PC-3 (cell line): ENCODE measurements at places on chromosomes 1 and 21. TPM values are rescaled to one million over a fixed set of nuclear protein-coding genes. Genes with fewer than 3 reads are reported as not detected.

The RAP1GAP gene
- total RNA-seq, result 12.1 and 12.3 TPM in 2 replicates

DNA sequence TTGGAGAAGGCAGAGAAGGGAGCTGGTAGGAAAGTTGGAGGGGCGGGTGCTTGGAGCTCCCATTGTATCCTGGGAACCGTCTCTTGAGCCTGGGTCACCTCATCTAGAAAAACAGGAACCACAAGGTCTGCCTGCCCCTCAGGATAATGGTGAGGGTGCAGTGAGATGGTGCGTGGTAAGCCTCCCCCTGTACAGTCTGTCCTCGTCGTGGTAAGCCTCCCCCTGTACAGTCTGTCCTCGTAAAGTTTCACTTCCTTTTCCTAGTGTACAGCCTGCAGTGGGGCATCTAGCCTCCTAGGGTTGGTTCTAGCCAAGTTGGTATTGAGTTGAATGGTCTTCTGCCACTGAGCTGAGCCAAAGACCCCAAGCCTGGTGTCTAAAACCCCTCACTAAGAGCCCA lies 66.5 kb upstream of the IGSF21 start:
- no peak for DNase-seq
- no peaks in the 10 kb centered on the region for H3K36me3 ChIP-seq
- peaks cover 37% of the 10 kb centered on the region for H3K27me3 ChIP-seq
- H3K27ac ChIP-seq, result no peak overlapping the region
- H3K4me1 ChIP-seq, result no peaks in the 10 kb centered on the region

GRCh38 chr1:180976732-180977357 lies 45.8 kb downstream of the STX6 start:
- no peak overlapping the region for H3K4me3 ChIP-seq
- no peaks in the 10 kb centered on the region for H3K4me1 ChIP-seq
- H3K27ac ChIP-seq, result no peak overlapping the region
- no peaks in the 10 kb centered on the region for H3K27me3 ChIP-seq

The SLC1A7 gene
- 0.23 and 0.26 TPM in 2 replicates for total RNA-seq

DNA sequence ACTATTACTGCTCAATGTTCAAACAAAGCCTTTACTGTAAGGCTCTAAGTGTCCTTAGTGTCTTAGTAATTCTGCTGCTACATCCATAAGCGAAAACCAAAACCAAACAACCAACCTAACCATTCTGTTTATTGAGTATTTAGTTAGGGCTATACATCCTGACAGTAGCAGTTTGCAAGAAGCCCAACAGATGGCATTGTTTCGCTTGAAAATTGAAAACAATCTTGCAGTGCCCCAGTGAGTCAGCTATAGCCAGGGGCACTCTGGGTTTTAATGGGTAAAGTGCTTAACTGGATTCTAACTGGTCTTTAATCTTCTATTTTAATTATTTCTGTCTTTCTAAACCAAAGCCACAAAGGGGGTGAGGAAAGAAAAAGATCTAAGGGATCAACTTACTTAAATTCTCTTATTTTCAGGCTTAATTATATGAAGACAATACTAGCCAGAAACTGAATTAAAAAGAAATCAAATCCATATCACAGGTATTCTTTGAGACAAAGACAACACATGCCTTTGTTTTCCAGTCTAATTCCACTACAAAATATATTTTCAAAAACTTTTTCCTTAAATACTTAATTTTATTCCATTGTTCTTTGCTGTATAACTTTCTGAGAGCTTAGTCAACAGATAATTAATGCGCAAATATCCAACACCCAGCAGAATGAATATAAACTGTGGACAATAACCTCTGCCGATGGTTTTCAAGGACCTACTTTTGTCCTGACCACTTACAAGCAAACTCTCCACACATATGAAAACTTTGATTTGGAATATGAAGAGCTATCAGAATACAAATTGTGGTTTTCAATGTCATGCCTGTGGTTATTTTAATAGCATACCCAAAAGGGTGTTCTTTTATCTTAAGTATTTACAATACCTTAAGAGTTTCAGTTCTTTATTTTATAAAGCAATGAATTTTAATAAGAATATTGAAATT lies 15.2 kb downstream of the POGZ start:
- H3K27me3 ChIP-seq, result no peaks in the 10 kb centered on the region
- H3K36me3 ChIP-seq, result peaks cover 12% of the 10 kb centered on the region; the same call in 1 of the 2 replicates
- peak; percentile 98 for DNase-seq
- H3K27ac ChIP-seq, result no peak overlapping the region
- H3K4me1 ChIP-seq, result peaks cover 11% of the 10 kb centered on the region

The ALPL gene
- total RNA-seq, result 0.73 and 0.86 TPM in 2 replicates

The SLC37A1 gene
- total RNA-seq, result 34.2 and 38.3 TPM in 2 replicates

DNA sequence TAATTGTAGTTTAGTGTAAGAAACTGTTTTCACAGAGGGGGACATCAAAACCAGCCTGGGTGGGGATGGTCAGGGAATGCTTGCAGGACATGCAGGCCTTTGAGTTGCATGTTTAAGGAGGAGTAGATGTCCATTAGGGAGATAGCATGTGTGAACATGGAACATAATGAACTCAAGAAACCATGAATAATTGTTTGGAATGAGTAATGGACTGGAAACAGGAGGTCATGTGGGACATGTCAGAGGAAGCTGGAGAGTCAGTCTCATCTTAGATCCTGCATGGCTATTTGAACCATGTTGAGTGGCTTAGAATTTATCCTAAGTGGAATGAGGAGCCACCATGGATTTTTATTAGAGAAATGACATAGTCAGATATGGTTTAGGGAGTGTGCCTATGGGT lies 86.4 kb downstream of the RPE65 start:
- H3K27me3 ChIP-seq, result no peaks in the 10 kb centered on the region
- no peak overlapping the region for H3K4me3 ChIP-seq
- peak; percentile 15 for DNase-seq
- H3K36me3 ChIP-seq, result no peaks in the 10 kb centered on the region
- H3K4me1 ChIP-seq, result no peaks in the 10 kb centered on the region

The FCMR gene
- total RNA-seq, result 1.5 and 4.6 TPM in 2 replicates

The BARHL2 gene
- not detected in 2 replicates for total RNA-seq

- H3K27ac ChIP-seq, result no peak overlapping the region
- H3K4me3 ChIP-seq, result no peak overlapping the region
- H3K36me3 ChIP-seq, result no peaks in the 10 kb centered on the region
- DNase-seq, result no peak
- H3K4me1 ChIP-seq, result peaks cover 16% of the 10 kb centered on the region
- H3K27me3 ChIP-seq, result no peaks in the 10 kb centered on the region
Measured at GRCh38 chr1:171814692-171815091, 26.6 kb upstream of the DNM3 start.

DNA sequence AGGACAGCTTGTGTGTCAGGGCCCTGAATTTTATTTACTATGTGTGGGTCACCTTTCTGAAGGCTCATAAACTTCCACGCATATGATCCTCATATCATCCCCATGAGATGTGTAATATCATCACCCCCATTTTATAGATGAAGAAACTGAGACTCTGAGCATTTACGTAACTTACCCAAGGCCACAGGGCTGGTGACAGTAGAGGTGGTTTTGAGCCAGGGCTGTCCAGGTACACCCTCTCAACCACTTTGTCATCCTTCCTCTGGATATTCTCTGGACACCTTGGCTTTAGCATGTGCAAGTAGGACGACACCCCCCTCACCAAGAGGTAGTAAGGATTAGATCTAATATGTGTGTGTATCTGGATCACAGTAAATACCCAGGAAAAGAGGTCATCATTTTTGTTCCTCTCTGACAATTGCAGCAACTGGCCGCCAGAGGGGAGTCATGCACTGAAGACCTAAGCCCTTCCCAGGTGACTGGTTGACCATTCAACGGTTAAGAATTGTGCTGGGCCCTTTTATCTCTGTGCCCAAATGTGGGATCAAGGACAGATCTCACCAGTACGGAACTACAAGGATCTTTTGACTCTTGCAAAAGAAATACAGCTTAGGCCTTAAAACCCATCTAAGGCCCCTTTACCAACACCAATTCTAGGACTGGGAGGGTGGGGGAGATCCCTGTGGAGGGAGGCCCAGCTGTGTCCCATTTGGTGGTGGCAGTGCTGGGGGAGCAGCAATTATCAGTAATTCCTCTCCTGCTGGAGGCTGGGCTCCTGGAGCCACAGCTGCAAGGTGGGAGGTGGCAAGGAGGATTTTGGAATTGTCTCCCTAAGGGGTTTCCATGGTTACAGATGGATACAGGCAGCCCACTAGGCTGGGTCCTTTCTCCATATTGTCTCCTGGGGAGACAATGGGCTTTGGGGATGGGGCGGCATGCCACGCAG lies 13.7 kb upstream of the E2F2 start:
- no peak overlapping the region for H3K27ac ChIP-seq
- H3K27me3 ChIP-seq, result no peaks in the 10 kb centered on the region
- H3K4me3 ChIP-seq, result no peak overlapping the region

The PTTG1IP gene
- total RNA-seq, result 330 and 455 TPM in 2 replicates

The OVAAL gene
- not detected in 2 replicates for total RNA-seq

DNA sequence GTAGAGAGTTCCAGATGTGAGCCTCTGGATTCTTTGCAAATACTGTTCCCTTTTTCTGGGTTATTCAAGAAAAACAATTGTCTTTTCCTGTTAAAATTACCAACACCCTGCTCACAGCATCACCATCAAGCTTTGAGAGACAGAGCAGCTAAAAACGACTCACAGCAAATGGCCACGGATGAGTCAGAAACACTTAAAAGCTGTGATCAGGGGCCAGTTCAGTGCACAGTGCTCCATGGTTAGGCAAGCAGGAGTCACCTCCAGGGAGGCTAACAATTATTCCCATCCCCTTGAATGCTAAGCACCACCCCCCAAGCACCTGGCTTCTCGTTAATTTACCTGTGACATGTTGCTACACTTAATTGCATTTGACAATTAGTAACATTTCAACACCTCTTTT lies 128.4 kb upstream of the CAMK1G start:
- no peak overlapping the region for H3K27ac ChIP-seq
- H3K4me3 ChIP-seq, result no peak overlapping the region
- no peaks in the 10 kb centered on the region for H3K4me1 ChIP-seq

DNA sequence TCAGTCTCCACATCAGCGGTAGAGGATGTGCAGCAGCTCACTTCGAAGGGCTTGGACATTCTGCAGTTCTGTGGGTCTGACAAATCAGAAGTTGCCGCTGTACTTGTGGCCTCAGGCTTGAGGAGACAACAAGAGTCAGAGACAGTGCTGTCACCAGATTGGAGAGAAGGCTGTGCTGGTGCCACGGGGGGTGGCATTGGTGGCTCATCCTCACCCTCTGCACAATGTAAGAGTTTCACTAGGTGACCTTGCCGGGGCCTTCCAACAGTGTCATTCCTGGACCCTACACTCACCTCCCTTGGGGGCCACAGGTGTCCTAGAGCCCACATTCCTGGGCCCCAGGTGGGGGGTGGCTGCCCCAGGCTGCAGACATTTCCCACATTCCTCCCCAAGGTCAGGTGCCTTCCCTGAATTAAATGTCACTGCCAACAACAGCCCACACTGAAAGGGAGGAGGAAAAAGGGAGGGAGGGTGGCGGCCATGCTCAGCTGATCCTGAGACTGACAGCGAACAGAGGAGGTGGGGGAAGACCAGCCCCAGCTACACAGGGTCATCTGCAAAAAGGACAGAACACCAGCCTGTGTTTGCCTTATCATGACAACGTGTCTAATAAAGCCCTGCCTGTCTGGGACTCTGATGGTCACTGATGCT lies 46.4 kb downstream of the TMCC2 start:
- no peak overlapping the region for H3K27ac ChIP-seq
- no peaks in the 10 kb centered on the region for H3K27me3 ChIP-seq
- H3K4me1 ChIP-seq, result peaks cover 16% of the 10 kb centered on the region
- no peak overlapping the region for H3K4me3 ChIP-seq

The LCE2A gene
- total RNA-seq, result not detected in 2 replicates

The CD1D gene
- total RNA-seq, result not detected in 2 replicates

GRCh38 chr1:64072089-64072793 lies 131.2 kb upstream of the UBE2U start:
- H3K36me3 ChIP-seq, result no peaks in the 10 kb centered on the region
- peak overlapping the region; percentile 71 for H3K27ac ChIP-seq
- DNase-seq, result peak; percentile 50
- peaks cover 16% of the 10 kb centered on the region for H3K4me1 ChIP-seq

GRCh38 chr1:107228704-107229371 lies 88.0 kb downstream of the NTNG1 start:
- no peaks in the 10 kb centered on the region for H3K36me3 ChIP-seq
- DNase-seq, result no peak
- no peak overlapping the region for H3K27ac ChIP-seq
- no peaks in the 10 kb centered on the region for H3K27me3 ChIP-seq
- H3K4me1 ChIP-seq, result no peaks in the 10 kb centered on the region
- no peak overlapping the region for H3K4me3 ChIP-seq

The SLAMF1 gene
- not detected in 2 replicates for total RNA-seq

The SPATA21 gene
- not detected in 2 replicates for total RNA-seq

DNA sequence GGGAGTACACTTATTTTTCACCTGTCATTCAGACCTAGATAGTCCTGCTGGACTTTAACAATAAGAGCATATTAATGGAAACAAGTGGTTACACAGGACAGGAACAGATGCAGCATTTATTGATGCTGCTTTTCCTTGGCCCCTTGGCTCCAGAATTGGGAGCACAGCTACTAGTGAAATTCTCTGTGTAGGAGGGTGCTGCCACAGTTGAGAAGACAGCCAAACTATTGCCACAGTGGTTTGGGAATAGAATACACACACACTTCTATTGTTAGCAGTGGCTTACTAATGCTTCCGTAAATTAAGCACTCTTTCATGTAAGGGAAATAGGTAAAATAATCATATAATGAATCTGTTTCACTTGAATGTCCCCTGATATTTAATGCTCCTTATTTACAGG lies 105.3 kb upstream of the TENT5C start:
- no peak overlapping the region for H3K4me3 ChIP-seq
- no peak overlapping the region for H3K27ac ChIP-seq
- H3K4me1 ChIP-seq, result peaks cover 9% of the 10 kb centered on the region; the same call in 1 of the 2 replicates

The PLEKHN1 gene
- 14.0 and 18.3 TPM in 2 replicates for total RNA-seq

GRCh38 chr1:18037651-18038050 lies 69.9 kb upstream of the IGSF21 start:
- no peaks in the 10 kb centered on the region for H3K4me1 ChIP-seq
- H3K36me3 ChIP-seq, result no peaks in the 10 kb centered on the region
- H3K27ac ChIP-seq, result no peak overlapping the region
- H3K27me3 ChIP-seq, result peaks cover 19% of the 10 kb centered on the region
- H3K4me3 ChIP-seq, result no peak overlapping the region

GRCh38 chr1:16210581-16210980 lies 1.9 kb downstream of the ARHGEF19 start:
- no peak overlapping the region for H3K4me3 ChIP-seq
- no peak overlapping the region for H3K27ac ChIP-seq
- no peaks in the 10 kb centered on the region for H3K36me3 ChIP-seq
- DNase-seq, result no peak
- H3K27me3 ChIP-seq, result no peaks in the 10 kb centered on the region

The KRTAP13-2 gene
- total RNA-seq, result not detected in 2 replicates

DNA sequence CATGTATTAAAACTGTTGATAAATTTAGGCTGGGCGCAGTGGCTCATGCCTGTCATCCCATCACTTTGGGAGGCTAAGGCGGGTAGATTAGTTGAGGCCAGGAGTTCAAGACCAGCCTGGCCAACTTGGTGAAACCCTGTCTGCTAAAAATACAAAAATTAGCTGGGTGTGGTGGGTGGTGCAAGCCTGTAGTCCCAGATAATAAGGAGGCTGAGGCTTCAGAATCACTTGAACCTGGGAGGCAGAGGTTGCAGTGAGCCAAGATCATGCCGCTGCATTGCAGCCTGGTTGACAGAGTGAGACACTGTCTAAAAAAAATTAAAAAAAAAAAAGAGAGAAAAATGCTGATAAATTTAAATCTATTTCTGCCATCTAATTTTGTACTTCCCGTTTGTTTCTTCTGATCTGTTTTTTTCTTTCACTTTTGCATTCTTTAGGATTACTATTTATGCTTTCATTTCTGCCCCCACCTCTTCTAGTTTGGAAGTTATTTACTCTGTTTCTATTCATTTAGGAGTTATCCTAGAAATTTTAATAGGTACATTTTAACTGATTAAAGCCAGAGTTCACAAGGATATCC lies 3.2 kb upstream of the DENND1B start:
- no peaks in the 10 kb centered on the region for H3K36me3 ChIP-seq
- no peak for DNase-seq
- no peak overlapping the region for H3K4me3 ChIP-seq
- no peaks in the 10 kb centered on the region for H3K27me3 ChIP-seq
- H3K27ac ChIP-seq, result no peak overlapping the region

The CELA2B gene
- total RNA-seq, result not detected in 2 replicates

The FCRL1 gene
- total RNA-seq, result not detected in 2 replicates

The CLCA1 gene
- total RNA-seq, result not detected in 2 replicates

The GNAT2 gene
- total RNA-seq, result 0.29 and 0.69 TPM in 2 replicates
